ENCODE measurements at places on chromosomes 3 and 15.

- no peak for DNase-seq
These were observed 48.6 kb downstream of the UNC13C start for GRCh38 chr15:54026891-54027290.

DNA sequence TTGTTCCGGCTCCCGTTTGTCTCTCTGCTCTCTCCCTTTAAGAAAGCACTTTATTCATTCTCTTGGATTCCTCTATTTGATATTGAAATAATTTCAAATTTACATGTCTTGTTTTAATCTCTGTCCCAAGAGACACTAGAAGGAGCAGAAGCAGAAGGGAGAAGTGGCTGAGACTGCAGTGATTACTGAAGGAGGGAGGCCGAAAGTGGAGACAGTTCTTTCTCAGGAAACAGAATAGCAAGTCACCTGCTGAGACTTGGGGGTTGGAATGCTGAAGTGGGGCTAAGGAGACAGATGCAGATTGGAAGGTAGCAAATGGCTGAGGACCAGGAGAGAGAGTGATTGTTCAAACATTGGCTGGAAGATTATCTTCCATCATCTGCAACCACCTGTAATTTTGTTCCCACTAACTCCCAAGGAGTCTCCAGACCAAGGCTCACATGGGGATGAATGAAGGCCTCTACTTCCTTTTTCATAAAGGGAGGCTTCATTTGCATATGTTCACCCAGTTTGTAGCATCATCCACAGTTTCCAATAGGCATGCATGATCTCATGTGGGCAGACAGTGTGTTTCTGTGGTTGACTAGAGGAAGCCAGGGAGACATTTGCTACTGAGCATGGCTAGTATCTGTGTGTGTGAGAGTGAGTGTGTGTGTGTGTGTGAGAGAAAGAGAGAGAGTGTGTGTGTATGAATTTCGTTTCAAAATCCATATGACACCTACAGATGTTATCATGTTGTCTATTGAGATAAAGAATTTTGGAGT is 24.0 kb downstream of the LTF start:
- DNase-seq, result no peak

- DNase-seq, result no peak
These were observed 193.3 kb downstream of the ISL2 start for GRCh38 chr15:76529911-76530310.

DNA sequence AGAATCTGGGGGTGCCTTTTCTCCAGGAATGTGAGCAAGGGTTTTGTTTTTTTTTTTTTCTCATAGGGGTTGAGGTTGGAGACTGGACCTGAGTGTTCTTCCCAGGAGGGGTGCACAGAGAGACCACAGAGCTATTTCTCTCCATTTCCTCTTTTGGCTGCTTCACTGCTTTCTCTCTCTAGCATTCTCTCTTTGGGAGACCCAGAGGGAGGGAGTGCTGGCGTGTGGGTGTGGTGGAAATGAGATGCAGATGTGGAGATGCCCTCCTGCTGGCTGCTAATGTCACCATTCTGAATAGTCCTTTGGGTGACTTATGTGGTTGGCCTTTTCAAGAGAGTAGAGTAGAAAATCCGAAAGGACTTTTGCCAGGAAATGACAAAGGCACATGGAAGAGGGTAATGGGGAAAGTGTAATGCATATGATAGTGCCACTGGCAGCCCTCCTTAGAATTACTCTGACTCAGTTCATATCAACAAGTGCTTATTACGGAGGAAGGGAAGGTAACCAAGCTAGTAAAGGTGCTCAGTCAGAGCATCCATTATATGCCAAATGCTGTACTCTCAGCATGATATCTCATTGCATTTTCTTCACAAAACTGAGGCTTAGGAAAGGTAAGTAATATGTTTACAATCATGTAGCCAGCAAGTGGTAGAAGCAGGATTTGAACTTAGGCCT is 1.9 kb downstream of the SYN2 start:
- no peak for DNase-seq

DNA sequence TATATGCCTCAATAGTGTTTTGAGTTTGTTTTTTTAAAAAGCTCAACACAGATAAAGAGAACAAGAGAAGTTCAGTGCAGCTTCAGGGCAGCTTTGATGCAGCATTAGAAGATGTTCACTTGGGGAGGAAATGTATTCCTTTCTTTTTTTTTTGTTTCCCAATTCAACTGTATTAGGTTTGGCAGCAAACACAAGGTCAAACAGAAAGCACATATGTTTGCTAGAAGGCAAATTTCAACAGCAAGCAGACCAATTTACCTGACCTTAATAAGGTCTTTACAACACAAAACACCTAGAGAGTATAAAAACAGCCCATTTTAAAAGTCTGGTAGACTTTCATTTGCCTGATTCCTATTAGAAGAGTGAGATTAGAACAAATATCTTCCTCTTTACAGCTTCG is 7.3 kb upstream of the CDAN1 start:
- DNase-seq, result no peak

DNA sequence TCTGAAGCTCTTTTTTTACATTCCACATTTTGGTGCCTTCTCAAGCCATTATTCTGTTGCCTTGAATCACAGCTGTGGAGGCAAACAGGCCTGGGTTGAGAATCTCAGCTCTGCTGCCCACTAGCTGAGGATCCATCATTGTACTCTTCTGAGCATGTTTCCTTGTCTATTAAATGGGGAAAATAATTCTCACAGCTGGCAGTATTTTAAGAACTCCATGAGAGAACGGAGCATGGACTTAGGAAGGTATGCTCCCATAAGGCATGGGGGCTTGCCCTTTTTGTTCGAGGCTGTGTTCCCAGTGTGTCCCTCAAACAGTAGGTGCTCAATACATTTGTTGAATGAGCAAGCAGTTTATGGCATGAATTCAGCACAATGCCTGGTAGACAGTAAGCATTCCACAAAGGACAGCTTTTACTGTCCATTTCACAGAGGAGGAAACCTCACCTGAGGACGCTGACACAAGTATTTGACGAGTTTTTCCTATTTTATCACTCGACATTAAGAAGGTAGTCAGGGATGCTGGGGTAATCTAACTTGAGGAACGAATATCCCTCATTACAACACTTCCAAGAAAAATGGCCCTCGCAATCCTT is 2.1 kb upstream of the PTPRG start:
- DNase-seq, result no peak

- DNase-seq, result peak; percentile 3
These were observed 52.0 kb upstream of the ULK4 start for GRCh38 chr3:42013691-42014457.

DNA sequence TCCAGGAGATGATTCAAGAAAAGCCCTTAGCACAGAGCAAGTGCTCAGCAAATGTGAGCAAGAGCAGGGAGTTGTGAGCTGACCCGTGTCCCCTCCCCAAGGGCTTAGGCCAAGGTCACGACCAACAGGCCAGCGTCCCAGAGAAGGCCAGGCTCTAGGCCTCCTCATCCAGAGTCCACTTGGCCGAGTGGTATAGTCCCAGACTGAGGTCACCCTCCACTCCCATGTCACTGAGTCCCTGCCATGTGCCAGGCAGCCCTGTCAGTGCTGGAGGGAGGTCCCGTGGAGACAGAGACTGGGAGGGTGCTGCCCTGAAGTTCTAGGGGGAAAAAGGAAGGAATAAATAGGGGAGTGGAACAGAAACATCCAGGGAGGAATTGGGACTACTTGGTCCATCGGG is 44.0 kb downstream of the TPRA1 start:
- no peak for DNase-seq

DNA sequence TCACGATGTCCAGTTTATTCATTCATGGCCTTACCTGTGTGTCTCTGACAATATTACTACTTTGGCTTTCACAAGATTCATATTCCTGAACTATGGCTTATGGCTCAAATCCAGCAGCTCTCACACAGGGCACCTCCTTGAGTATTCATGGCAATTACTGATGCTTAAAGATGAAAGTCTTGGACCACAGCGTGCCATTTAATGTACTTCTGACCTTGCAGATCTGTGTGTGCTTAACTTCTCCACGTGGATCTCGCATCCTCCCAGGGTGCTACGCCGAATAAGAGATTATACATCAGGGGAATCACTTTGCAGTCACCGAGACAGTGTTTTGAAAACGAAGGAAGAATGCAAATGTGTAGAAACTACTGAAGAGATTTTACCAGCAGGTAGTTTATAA is 147.5 kb downstream of the TNIK start:
- no peak for DNase-seq

DNA sequence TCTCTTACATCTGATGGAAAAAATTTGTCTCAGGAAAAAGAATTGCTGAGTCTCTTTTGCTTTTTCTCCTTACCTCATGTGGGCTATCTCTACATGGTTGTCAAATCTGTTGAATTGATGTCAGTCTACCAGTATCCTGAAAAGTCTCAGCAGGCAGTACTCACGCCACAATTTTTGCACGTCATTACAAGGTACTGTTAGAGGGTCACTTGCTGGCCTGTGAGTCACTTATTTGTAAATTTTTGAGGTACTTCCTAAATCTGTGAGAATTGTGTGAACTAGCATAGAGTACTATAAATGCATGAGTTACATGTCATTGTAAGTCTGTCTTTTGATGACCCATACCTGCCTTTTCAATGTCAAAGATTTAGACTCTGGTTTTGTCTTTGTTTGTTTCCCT is 15.9 kb downstream of the HPS3 start:
- DNase-seq, result no peak

- no peak for DNase-seq
These were observed 1.1 kb upstream of the DNAH1 start for GRCh38 chr3:52315006-52315405.

DNA sequence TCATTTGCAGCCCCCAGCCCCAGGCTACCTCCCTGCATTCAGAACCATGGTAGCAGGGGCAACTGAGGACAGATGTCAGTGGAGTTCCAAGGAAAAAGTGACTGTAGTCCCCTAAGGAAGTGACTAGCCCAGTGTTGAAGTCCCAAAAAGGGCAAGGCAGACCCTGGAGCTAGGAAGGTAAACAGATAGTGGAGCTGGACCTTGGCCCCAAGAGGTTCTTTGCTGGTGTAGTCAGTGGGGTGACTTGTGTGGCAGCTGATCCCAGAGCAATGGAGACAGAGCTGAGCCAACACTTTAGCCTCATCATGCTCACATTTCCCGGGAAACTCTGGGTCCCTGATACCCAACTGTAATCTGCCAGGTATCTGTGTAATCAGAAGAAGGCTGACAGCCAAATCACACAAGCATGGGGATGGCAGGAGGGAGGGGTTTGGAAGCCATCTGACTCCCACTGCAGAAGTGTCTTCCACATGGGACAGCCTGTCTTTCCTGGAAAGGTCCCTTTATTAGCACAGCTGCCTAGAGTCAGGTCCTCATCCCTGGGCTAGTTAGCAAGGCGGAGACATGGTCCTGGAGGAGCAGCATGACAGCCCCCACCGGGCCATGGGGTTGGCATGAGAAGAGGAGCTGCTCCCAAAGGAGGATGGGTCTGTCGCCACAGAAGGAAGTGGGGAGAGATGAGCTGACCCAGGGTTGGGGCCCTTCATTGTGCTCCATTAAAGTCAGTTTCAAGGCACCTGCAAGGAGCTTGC is 39.8 kb downstream of the PXYLP1 start:
- DNase-seq, result no peak

- no peak for DNase-seq
These were observed 18.3 kb downstream of the TRH start for GRCh38 chr3:129992781-129993180.

GRCh38 chr3:31785734-31786133 is 195.3 kb downstream of the OSBPL10 start:
- no peak for DNase-seq

DNA sequence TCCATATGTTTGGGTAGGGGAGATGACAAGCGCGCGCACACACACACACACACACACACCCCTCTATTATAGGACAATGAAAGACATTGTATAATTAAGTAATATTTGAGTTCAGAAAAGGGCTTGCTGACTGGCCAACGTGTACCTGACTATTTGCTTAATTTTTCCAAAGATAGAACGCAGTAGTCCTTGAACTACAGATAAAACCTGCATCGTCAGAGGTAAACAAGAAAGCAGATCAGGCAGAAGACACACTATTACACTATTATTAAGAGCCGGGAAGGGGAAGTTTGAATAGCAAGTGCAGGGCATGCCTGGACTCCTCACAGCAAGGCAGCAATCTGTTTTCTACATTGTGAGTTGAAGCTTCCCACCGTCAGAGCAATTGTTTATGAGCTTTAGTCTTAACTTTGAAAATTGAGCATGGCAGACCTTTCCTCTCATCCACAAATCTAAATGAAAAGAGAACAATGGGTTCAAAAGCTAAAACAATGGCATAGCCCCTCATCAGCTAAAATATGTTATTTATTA is 427.7 kb downstream of the GABRG3 start:
- DNase-seq, result no peak

GRCh38 chr3:69872783-69873378 is 126.7 kb upstream of the SAMMSON start:
- DNase-seq, result no peak

- no peak for DNase-seq
These were observed 130.5 kb upstream of the LMCD1 start for GRCh38 chr3:8371085-8371551.

DNA sequence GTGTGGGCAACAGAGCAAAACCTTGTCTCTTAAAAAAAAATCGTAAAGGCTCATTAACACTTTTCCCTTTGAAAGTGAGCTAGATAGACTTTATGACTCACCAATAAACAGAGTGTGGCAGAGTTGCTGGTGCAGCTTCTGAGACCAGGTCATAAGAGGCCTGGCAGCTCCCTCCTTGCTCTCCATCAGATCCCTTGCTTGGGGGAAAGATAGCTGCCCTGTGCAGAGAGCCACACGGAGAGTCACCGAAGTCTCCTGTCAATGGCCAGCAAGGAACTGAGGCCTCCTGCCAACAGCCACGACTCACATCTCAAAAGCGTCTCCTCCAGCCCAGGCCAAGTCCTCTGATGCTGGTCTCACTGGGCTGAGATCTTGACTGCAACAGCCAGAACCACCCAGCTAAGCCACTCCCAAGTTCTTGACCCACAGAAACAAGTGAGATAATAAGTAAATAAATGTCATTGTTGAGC is 8.7 kb upstream of the GP9 start:
- no peak for DNase-seq

GRCh38 chr3:65322910-65323309 is 635.1 kb upstream of the ADAMTS9 start:
- DNase-seq, result no peak

GRCh38 chr3:124084022-124084881 is 92.3 kb upstream of the ROPN1 start:
- DNase-seq, result no peak

GRCh38 chr3:122875547-122876127 is 80.8 kb downstream of the SLC49A4 start:
- DNase-seq, result no peak

- DNase-seq, result no peak
These were observed 2.1 kb downstream of the ACVR2B start for GRCh38 chr3:38455639-38456430.

DNA sequence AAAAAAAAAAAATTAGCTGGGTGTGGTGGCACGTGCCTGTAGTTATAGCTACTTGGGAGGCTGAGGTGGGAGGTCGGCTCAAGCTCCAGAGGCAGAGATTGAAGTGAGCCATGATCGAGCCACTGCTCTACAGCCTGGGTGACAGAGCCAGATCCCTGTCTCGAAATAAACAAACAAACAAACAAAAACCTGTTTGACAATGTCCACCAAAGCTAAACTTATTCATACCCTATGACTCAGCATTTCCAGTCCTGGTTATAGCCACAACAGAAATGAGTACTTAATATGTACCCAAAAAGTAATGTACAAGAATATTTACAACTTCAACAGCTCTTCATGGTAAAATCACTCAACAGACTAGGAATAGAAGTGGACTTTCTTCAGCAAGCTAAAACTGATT is 31.1 kb downstream of the SERP1 start:
- DNase-seq, result no peak

- no peak for DNase-seq
These were observed 47.0 kb upstream of the GK5 start for GRCh38 chr3:142272200-142272891.

Data from effector memory CD4-positive, alpha-beta T cell (primary cell).